ENCODE measurements at places on chromosomes 5 and 9.

- no peak for DNase-seq
Observed at GRCh38 chr5:130350131-130350530, 445.9 kb downstream of the CHSY3 start.

GRCh38 chr5:72166070-72166979 is 59.0 kb downstream of the MAP1B start:
- no peak for DNase-seq

- no peak for DNase-seq
Observed at GRCh38 chr5:14579731-14580397, 1.7 kb upstream of the OTULINL start.

- peak; percentile 78 for DNase-seq
Observed at GRCh38 chr5:150155258-150156026, at the start of gene PDGFRB. Gene PDGFRB (minus strand): TSS chr5:150155845. CDS start chr5:150137047, 18,798 bp downstream.

GRCh38 chr5:111699976-111700375 is 57.0 kb downstream of the NREP start:
- no peak for DNase-seq

- DNase-seq = no peak
Observed at GRCh38 chr5:119323601-119324000, 32.2 kb upstream of the TNFAIP8 start.

- DNase-seq = no peak
Observed at GRCh38 chr5:149475777-149476176, 75.5 kb downstream of the CSNK1A1 start.

GRCh38 chr5:160923936-160924710 is 72.1 kb upstream of the ATP10B start:
- DNase-seq = no peak

DNA sequence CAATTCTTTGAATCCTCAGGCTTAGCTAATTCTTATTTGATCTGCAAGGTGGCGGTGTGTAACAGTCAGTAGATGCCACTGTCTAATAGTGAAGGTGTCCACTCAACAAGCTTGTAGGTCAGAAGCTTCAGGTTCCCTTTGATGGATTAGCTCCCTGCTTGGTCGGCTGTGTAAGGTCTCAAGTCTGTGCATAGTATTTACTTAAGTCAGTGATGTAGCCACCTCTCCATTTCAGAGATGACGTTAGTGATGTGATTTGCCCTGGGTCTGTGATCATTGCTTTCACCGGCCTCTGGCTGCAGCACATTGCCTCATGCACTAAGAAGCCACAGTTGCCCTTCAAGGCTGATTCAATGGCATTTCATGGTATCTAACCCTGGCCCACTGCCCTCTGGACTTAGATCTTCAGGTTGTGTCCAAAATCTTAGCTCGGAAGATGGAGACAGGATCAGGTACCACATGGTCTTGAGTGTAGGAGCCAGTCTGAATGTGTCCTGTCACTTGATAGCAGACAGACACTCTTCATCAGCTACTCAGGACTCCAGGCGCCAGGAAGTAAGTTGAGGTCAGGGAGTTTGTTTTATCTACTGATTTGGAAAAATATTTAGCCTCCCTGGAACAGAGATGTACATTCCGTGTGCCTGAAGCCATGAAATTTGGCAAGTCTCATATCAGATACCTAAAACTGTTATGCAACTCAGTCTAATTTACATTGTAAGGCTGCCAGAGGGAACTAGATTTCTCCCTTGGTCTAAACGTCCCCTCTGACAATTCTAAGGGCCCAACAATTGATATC is 42.9 kb downstream of the SUB1 start:
- no peak for DNase-seq

- DNase-seq = no peak
Observed at GRCh38 chr9:129412814-129413536, 207.9 kb downstream of the C9orf50 start.

GRCh38 chr9:70091103-70091502 is 47.5 kb downstream of the MAMDC2 start:
- DNase-seq = no peak

- DNase-seq = no peak
Observed at GRCh38 chr5:43637416-43637815, 34.4 kb downstream of the NNT start.

DNA sequence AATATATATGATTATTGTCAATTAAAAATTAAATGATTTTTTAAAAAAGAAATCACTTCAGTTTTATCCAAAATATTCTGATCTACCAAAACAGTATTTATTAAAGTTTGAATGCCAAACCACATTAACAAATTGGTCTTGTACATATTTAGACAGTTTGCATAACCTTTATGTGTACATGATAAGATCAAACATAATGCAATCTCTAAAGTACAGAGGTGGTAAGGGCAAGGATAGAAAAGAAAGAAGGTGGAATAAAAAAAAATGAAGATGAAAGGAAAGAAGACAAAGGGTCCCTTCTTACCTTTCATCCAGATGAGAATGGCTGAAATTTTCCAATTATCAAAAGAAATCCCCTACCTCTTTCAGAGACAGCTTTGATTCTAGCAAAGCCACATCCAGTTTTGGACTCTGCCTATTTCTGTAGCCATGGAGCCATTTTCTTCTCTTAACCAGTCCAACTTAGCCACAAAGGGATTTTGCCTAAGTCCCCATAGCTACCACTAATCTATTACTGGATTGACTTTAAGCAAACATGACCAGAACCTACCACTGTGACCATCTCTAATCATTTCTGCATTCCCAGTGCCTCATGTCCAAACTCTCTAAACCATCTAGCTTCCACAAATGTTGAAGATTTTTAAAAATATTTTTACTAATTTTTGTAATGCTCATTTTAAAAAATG is 133.3 kb upstream of the TRPM3 start:
- no peak for DNase-seq

DNA sequence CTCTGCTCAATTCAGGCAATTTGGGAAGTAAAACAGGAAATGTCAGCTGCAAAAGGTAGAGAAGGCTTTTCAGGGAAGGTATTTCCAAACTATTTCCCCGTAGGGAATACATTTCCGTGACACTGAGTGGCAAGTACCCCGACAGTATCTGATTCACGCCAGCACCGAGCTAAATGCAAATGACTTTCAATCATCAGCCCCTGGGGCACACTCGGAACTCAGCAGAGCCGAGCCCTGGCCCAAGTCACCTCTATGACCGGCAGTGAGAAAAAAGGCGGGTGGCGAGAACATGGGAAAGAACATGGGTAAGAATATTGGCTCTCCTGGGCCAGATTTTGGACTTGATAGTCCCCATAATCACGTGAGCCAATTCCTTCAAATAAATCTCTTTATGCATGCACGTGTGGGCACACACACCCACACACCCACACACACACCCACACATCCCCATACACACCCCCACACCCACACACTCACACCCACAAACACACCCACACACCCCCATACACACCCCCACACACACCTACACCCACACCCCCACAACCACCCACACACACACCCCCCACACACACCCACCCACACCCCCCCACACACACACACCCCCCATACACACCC is 43.0 kb downstream of the COL23A1 start:
- DNase-seq = no peak

GRCh38 chr5:77302247-77302646 is 91.8 kb downstream of the PDE8B start:
- no peak for DNase-seq

DNA sequence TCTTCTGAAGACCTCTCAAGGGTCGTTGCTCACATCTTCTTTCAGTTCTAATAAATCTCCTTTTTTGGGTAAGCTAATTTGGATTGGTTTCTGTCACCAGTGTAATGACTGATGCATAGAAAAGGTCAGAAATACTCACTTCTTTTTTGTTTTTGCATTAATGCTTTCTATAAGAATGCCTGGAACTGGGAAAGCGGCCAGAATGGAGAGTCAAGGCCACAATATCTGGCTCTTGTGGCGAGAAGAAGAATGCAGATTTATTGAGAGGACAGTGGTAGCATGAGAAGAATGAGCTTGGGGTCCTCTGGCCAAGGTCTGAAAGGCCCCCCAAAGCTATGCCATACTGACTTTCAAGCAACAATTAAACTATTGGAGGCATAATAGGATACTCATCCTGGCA is 88.0 kb upstream of the SLC12A2 start:
- no peak for DNase-seq

DNA sequence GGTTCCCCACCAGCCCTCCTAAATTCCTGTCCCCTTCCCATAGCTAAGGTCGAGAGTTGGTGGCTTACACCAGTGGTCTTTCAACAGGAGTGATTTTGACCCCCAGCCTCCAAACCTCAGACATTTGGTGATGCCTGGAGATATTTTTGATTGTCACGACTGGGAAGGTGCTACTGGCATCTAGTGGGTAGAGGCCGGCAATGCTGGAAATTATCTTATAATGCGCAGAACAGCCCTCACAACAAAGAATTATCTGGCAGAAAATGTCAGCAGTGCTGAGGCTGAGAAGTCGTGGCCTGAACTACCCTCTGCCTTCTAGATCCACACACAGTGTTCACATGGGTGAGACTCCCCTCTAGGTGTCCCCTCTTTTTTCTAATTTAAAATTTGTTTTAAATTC is 69.6 kb downstream of the IL31RA start:
- peak; percentile 1 for DNase-seq

DNA sequence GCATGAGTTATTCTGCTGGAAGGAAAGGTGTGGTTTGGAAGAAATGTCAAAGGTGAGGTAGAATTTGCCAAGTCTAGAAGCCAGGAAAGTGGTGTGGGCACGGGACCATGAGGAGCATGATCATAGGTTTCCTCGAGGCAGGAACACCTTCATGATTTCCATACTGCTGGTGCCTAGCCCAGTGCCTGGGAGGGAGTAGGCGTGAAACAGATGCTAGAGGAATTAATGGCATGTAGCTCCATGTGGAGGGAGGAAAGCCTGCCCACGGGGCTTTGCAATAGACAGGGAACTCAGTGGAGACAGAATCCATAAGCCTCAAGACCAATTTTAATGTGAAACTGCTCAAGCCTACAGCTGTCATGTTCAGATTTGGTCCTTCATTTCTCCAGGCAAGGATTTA is 35.1 kb downstream of the TTLL11 start:
- DNase-seq = no peak

DNA sequence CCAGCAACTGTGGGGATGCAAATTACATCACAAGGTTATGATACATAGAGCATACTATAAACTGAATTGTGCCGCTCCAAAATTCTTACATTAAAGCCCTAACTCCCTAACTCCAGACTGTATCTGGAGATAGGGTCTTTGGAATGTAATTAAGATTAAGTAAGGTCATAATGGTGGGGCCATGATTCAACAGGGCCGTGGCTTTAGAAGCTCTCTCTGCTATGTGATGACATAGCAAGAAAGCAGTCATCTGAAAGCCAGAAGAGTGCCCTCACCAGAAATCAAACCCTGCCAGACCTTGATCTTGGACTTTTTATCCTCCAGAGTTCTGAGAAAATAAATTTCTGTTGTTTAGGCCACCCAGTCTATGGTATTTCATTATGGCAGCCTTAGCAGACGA is 123.9 kb downstream of the FBXL17 start:
- no peak for DNase-seq

DNA sequence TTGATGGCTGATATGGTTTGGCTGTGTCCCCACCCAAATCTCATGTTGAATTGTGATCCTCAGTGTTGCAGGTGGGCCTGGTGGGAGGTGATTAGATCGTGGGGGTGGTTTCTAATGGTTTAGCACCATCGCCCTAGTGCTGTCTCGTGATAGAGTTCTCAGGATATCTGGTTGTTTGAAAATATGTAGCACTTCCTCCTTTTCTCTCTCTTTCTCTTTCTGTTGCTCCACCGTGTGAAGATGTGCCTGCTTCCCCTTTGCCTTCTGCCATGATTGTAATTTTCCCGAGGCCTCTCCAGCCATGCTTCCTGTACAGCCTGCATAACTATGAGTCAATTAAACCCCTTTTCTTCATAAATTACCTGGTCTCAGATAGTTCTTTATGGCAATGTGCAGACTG is 111.6 kb downstream of the SREK1 start:
- DNase-seq = no peak

- peak; percentile 79 for DNase-seq
Observed at GRCh38 chr9:133163504-133164172, at the start of gene GBGT1. Gene GBGT1 (minus strand): TSS chr9:133163914. CDS start chr9:133162412, 1,502 bp downstream.

- no peak for DNase-seq
Observed at GRCh38 chr5:65394087-65394486, 87.6 kb downstream of the ADAMTS6 start.

DNA sequence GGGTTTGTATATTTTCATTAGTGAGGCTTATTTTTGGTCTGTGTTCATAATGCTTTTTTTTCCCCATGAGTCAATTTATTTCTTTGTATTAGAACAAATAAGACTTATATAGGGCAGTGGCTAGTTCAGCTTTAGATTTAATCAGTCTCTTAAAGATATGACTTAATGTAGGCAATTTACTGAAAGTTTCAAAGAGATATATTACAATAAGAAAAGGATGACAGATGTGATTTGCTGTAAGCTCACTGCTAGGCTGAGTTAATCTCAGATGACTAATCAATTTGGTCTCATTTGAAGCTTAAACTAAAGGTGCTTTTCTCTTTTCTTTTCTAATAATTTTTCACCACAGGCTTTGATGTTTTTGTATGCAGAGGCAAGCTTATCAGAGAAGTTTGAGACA is 291.8 kb upstream of the DAP start:
- DNase-seq = no peak

- no peak for DNase-seq
Observed at GRCh38 chr9:130432796-130433167, 12.0 kb upstream of the ASS1 start.

GRCh38 chr9:98558575-98558974 is 150.2 kb downstream of the GABBR2 start:
- DNase-seq = no peak
